GOT3 (cell line): ENCODE measurements at places on chromosomes 2 and 18.

GRCh38 chr18:26702086-26702485, 153.7 kb upstream of the KCTD1 start:
- DNase-seq = no peak

- DNase-seq = no peak
Measured at GRCh38 chr2:181309586-181309985, 147.6 kb upstream of the ITGA4 start.

DNA sequence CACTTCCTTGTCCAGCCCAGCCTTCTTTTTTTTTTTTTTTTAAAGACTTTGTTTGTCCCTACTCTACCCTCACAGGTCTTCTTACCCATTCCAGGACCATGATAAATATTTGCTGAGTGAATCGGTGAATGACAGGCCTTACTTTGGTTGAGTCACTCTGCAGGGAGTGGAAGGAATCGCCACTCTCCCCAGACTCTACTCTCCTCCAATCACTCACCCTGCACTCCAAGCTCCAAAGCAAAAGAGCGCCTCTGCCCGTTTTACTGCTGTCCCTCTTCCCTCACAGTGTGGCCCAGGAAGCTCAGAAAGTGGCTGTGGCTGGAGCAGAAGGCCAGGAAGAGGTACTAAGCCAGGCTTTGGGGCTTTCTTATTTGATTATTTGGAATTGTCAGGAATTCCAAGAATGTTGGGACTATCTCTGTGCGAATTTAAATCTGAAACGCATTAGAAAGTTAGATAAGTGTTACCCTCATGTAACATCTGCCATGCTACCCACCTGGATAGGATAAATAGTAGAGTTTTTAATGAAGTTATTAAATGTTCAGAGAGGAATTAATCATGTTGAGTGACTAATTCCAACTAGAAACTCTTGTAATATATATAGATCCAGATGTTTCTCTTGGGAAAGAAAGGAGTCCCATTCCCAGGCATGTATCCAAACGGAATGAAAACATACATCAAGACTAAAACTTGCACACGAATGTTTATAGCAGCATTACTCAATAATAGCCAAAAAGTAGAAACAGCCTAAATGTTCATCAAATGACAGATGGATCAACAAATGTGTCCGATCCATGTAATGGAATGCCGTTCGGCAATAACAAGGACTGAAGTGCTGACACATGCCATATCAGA, 43.0 kb upstream of the CHMP1B start:
- no peak for DNase-seq

- no peak for DNase-seq
Measured at GRCh38 chr2:62741954-62742722, 36.6 kb downstream of the EHBP1 start.

DNA sequence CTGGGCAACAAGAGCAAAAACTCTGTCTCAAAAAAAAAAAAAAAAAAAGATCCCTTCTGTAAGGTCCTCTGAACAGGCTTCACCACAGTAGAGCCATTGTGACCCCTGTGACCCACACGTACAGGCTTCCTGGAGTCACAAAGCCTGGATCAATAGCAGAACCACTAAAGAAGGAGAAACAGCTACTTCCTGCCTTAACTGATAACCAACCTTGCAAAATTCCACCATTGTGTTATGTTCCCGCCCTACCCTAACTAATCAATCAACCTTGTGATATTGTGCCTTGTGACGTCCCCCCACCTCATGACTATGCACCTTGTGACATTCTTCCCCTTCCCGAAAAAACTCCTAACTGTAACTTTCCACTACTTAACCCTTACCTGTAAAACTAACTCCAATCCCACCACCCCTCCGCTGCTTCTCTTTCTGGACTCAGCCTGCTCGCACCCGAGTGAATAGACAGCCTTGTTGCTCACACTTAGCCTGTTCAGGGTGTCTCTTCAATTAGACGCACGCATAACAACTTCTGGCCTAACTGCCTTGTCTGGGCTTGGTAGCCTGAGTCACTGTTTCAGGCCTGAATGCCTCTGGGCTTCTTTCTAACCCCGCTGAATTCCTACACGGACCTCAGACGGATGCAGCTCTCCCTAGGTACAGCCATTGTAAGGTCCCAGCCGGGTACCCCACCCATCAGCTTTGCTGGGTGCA, 13.9 kb downstream of the SCYGR8 start:
- no peak for DNase-seq

GRCh38 chr18:67219821-67220220, 296.7 kb downstream of the DSEL start:
- DNase-seq = no peak

GRCh38 chr18:76578571-76579300, 83.7 kb upstream of the ZNF516 start:
- no peak for DNase-seq

DNA sequence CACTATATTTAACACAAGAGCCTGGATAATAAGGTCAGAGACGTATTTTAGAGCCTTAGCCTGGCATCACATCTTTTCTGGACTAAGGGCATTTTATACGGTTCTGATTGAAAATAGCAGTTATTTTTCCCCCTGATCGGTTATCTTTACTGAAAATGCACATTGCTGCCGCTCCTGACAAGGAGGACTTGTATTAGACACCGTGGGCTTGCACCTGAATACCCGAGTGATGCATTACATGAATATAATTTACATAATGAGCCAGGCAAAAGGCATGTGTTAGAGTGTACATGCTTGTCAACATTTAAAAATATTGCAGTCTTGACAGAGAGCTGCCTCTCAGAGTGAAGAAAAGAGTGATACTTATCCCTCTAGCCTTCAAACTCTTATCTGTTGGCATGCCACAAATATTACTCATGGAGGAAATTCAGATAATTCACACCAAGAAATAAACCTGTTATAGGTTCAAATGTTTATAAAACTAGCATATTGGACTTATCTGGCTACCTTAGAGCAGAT, 470.5 kb upstream of the ETAA1 start:
- DNase-seq = no peak

DNA sequence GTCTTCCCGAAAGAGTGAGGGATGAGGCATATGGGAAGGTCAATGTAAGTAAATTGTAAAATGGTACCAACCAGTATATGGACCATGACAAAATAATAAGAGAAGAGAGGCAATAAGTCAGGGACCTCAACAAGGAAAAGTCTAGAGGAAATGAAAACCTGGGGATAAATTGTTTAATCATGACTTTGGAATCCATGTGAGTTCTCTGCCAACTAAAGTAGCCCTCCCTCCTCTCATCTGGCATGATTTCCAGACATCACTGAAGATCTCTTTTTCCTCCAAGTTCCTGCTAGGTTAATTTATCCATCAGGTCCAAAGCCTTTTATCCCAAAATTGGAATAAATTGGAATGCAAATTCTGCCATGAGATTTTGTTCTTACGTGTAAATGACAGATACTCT, 417.9 kb downstream of the NRXN1 start:
- DNase-seq = no peak

- no peak for DNase-seq
Measured at GRCh38 chr2:85920810-85921545, 32.2 kb upstream of the ST3GAL5 start.

- no peak for DNase-seq
Measured at GRCh38 chr2:43001787-43002468, 209.5 kb upstream of the HAAO start.

GRCh38 chr2:64326578-64327050, 127.3 kb upstream of the LGALSL start:
- DNase-seq = no peak

- no peak for DNase-seq
Measured at GRCh38 chr2:212626371-212626918, 87.8 kb upstream of the ERBB4 start.

DNA sequence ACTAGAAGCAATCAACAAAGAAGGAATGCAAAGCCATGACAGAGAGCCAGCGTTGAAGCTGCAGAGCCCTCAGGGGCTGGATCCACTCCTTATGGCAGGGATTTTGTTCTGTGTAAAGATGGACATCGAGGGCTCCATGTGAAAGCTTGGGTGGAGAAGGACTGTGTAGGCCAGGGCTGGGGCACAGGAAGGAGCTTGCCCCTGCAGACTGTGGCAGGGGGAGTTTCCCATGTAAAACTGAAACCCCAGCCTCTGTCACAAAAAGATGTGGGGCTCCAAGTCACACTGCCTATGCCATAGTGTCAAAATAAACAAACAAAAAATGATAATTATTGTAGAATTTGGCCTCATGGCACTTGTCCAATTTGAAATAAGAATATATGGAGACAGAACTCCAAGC, 408.7 kb upstream of the HS6ST1 start:
- DNase-seq = no peak

GRCh38 chr2:78540255-78540654, 485.2 kb upstream of the REG3G start:
- no peak for DNase-seq

DNA sequence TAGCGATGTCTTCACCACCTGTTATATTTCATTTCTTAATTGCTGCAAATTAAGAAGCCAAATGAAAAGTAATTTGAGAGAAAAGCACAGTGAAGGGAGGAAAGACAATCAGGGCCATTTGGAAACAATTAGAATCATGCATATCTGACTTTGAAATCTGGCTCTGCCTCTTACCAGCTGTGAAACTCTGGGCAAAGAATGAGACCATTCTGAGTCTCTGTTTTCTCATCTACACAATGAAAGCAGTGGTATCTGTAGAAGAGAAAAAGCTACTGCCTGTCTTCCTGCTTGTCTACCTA, 334.5 kb upstream of the CYRIA start:
- DNase-seq = no peak

- no peak for DNase-seq
Measured at GRCh38 chr2:188238386-188238785, 53.3 kb upstream of the GULP1 start.

GRCh38 chr2:184834699-184835397, 236.5 kb downstream of the ZNF804A start:
- no peak for DNase-seq

GRCh38 chr2:203030991-203031390, 16.3 kb downstream of the NBEAL1 start:
- no peak for DNase-seq

DNA sequence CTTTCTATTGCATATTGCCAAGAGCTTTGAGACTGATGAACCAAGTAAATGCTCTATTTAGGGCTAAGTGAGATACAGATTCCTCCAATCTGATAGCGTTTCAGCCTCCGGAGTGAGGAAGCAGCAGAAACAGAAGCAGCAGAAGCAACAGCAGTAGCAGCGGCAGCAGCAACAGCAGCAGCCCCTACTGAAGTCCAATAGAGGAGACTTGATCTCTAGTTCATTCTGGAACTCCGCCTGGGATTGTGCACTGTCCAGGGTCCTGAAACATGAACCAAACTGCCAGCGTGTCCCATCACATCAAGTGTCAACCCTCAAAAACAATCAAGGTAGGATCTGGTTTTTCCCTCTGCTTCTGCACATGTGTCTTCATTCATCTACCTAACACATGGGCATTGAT, at the start of gene DPP10:
Gene DPP10 (plus strand): TSS at position 132 of the 400 bp plus-strand sequence.
- DNase-seq = no peak

DNA sequence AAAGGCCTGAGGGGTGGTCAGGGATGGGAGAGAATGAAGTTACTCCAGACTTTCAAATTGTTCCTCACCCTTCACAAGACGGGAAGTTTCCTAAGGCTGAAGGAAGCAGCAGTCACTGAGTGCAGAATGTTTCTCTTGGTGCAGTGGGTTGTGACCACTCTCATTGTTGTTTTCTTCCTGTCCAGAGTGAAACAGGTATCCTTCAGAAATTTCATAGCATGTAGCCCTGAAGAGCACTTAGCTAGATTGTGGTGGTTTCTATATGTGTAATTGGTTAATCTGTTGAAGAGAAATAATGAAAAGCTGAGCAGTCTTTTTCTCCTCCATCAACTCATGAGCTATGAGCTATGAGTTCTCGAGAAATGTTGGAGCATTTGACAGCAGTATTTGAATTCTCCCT, 96.8 kb downstream of the GPD2 start:
- DNase-seq = no peak

- no peak for DNase-seq
Measured at GRCh38 chr2:173136599-173136998, 61.0 kb downstream of the MAP3K20 start.

GRCh38 chr2:141911485-141912066, 219.2 kb downstream of the LRP1B start:
- DNase-seq = no peak

- DNase-seq = no peak
Measured at GRCh38 chr18:57077005-57077765, 69.7 kb upstream of the BOD1L2 start.

- no peak for DNase-seq
Measured at GRCh38 chr2:22854588-22854987, 530.4 kb upstream of the KLHL29 start.

GRCh38 chr2:105834931-105835330, 90.2 kb downstream of the NCK2 start:
- no peak for DNase-seq

GRCh38 chr18:65422544-65423136, 328.2 kb upstream of the CDH7 start:
- DNase-seq = no peak
